ENCODE measurements at places on chromosomes 4 and X.

DNA sequence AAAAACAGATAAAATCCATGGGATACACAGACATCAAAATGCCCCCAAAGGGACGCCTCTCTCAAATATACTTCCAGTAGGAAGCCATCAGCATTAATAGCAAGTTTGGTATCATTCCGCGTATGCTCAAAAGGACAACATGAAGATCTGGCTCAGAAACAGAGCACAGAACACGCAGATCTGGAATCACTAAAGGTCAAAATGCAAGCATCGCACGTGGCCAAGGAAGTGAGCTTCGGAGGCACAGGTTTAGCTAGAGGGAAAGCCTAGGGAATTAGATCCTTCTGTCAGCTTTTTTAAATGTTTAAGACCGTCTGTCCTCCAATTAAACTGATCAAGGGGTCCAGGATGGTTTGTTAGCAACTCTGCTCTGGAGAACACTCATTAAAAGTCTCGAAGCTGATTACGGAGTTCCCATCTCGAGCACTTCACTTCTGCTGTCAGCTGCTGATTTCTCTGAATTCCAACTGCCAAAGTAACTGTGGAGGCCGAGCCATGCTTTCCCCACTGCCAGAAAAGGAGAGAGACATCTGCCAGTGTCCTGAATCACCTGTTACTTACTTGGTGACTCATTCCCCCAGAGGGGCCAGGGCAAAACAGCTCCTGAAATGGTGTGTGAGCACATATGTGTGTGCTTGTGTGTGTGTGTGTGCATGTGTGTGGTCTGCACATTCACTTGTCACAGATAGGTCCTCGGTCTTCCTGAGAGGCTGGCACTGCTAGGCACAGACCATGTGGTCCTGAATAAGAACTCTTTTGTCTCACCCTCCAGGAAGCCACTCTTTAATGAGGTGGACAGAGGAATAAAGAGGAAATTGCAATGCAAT, 177.7 kb upstream of the PPARGC1A start:
- no peak for DNase-seq

DNA sequence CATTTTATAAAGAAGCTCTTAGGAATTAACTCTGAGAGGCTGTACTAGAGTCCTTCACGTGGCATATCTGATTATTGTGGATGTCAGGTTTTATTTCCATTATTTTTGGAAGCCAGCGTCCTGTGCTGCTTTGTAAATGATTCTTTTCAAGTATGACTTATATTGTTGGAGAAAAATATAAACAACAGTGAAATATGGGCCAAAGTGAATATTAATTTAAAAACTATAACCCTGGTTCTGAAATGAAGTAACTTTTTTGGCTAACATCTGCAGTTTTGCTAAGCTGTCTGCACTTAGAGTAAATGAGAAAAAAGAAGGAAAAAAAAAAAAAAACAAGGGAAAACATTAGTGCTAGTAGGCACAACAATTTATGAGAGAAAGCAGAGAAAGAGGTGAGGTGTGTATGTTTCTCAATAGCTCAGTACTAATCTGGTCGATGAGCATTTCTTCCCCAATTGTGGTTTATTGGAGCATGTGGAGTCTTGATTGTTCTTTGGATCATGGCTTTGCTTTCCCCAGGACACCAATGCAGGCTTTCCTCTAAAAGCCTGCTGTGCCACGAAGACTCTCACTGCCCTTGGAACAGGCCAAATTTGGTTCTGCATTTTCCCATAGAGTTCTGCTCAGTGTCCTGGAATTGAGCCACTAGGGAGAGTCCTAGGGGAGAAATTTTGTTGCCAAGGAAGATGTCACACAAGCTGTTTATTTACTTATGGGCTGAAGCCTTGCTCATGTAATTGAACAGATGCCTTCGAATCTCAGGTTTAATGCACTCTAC, 273.3 kb downstream of the DKK2 start:
- no peak for DNase-seq

DNA sequence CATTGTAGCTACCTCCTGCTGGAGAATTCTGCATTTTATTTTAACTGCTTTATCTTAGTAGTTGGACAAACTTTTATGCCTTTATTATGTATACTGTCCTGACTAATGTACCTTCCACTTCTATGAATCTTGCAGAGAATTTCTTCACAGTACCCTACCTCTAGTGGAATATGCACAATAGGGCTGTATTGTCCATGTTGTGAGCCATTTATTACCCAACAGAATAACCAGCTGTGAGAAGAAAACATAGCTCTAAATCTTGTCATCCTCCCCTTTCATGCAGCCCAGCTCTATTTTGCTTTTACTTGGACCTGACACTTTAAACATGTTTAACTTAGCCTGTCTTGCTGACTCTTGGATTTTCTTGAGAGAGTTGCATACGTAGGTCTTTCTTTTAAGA, 56.2 kb downstream of the MCUB start:
- no peak for DNase-seq

- no peak for DNase-seq
These were observed 62.4 kb upstream of the PPARGC1A start for GRCh38 chr4:23952258-23952657.

DNA sequence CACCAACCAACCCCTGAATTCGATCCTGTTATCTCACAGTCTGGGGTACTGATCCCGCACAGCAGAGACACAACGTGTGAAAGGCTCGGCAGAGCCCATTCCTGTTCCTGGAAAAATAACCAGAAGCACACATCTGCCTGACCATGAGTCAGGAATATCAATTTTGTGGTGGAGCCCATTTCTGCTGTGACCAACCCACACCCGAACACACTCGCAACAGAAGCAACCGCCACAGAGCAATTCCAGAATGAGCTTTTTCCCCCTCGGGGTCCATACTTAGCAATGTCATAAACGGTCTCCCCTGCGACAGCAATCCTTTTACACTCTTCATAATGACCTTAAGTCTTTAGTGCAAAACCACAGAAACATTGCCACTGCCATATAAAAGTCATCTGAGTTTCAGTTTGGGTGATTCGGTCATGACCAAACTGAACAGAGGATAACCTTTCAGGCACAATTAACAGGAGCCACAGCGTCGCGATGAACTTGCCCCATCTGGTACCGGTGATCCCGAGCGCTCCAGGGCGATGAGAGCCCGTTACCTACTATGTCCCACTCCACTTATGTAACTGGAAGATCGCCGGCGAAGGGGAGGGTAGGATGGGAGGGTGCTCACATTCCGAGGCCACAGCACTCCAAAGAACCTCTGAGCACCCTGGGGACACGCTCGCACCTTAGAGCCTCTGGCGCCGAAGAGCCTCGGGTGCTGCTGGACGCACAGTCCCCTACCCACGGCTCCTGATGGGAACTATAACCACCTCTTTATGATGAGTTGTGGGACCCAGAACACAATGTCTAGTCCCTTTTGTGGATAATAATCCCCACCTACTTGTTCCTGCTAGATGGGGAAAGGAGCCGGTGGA, 1.1 kb downstream of the MECP2 start:
- no peak for DNase-seq

GRCh38 chr4:38076153-38076669, 116.0 kb downstream of the PTTG2 start:
- no peak for DNase-seq

- DNase-seq, result no peak
These were observed 407.6 kb downstream of the ANKRD50 start for GRCh38 chr4:124304941-124305340.

- no peak for DNase-seq
These were observed 753.4 kb upstream of the FAM241A start for GRCh38 chr4:111391829-111392228.

DNA sequence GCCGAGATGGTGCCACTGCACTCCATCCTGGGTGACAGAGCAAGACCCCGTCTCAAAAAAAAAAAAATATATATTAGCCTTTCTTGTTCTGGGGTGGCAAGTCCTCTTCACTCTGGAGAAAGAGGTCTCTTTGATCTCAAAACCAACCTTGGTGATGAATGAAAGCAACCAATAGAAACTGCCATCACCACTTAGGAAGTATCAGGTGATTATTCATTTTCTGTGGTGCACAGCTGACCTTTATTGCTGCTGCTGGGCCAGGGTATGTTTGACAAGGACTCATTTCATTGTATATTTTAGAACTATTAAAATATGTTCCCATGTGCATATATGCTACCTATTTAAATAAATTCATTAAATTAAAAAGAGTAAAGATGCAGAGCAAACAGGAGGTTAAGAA, 76.0 kb upstream of the KIT start:
- no peak for DNase-seq

DNA sequence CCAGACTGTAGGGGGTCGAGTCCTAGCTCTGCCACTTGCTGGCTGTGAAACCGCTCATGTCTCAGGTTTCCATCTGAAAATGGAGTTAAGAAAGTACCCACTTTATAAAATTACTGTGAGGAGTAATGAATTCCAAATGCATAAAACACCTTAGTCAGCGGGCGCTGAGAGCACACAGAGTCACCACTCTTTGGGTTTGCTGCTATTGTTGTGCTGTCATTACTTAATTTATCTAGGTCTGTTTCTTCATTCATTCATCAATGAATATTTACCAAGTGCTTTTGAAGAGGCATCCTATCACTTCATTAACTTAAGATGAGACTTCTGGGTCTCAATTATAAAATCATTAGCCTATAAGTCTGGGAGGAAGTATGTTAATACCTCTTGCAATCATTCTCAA, 317.3 kb downstream of the FBXW7 start:
- no peak for DNase-seq

Data from stimulated activated CD4-positive, alpha-beta T cell treated with anti-CD3 and anti-CD28 coated beads, TNF-alpha, amount 100 ng/mL, for 24 hours (primary cell).